ENCODE measurements at places on chromosomes 3 and 15.

DNA sequence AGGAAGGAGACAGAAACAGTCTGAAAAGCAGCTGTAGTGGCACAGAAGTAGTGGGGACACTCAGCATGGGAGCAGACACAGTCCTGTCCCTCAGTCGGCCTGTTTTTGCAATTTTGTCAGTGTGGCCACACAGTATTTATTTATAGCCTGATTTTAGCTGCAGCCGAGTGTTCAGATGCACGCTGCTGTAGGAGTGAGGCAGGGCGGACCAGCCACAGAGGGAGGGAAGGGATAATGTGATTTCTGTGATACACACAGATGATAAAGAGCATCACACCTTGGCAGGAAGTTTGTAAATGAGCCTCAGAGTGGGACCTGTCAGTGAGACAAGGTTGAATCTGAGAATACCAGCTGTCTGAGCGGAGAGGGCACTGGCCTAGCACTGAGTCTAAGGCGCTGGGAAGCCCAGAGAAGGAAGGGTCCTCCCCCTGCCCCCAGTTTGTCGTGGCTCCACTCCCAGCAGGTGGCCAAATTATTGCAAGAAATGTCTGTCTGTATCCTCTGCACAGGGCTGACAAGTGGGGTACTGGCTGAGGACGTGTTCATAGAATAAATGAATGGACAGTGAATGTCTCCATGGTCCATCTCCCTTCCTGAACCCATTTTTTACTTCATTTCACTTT is 3.8 kb downstream of the PSTPIP1 start:
- DNase-seq = no peak

- no peak for DNase-seq
Observed at GRCh38 chr3:13518516-13518953, 30.4 kb upstream of the FBLN2 start.

DNA sequence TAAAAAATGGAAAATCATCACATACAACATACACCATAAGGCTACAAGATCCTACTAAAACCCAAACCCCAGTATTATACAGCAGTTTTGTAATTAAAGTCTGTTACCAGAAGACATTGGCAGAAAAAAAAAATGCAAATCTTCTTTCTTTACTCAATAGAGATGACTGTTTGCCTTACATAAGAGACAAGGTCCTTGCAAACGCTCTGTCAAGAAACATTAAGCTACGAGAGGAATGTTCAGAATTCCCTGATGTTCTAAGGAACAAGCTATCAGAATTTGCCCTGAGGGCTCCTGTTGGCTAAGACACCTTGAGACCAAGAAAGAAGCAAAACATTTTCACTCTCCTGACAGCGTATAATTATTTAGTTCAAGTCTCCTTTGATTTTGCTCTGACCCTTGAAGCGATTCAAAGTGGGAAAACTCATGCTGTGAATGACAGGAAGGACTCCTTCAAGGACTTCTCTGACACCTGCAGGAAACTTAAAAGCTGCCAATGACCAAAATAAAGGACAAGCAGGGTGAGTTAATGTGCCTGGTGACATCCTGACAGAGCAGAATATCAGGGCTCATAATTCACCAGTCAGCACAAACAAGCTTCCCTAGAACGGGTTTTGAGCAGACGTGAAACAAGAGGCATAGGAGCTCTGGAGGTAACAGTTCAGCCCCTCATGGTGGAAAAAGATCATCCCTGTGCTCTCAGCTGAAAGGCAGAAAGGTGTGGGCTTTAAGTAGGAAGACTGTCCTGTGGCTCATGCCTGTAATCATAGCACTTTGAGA is 2.5 kb downstream of the SCAMP2 start:
- no peak for DNase-seq

- no peak for DNase-seq
Observed at GRCh38 chr3:73258057-73258456, 196.6 kb downstream of the EBLN2 start.

DNA sequence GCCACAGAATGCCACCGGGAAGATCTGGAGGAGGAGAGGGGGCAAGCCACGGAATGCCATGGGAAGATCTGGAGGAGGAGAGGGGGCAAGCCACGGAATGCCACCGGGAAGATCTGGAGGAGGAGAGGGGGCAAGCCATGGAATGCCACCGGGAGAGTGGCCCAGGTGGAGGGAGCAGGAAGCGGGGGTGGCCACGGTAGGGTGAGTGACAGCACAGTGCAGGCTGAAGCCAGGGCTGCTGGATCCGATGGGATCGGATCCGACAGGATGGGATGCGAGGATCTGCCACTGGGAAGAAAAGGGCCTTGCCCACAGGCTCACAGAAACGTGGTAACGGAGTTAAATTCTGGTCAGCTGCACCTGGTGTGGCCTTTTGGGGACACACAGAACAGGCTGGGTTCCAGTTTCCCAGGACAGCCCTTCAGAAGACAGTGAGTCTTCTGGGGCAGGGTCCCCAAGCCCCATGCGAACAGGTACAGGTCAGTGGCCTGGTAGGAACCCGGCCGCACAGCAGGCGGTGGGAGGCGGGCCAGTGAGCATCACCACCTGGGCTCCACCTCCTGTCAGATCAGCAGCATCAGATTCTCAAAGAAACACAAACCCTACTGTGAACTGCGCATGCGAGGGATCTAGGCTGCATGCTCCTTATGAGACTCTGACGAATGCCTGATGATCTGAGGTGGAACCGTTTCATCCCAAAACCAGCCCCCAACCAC is 58.8 kb downstream of the XXYLT1 start:
- no peak for DNase-seq

- no peak for DNase-seq
Observed at GRCh38 chr3:194206320-194206719, 70.4 kb downstream of the HES1 start.

GRCh38 chr15:29309139-29309538 is 39.5 kb upstream of the NSMCE3 start:
- no peak for DNase-seq

DNA sequence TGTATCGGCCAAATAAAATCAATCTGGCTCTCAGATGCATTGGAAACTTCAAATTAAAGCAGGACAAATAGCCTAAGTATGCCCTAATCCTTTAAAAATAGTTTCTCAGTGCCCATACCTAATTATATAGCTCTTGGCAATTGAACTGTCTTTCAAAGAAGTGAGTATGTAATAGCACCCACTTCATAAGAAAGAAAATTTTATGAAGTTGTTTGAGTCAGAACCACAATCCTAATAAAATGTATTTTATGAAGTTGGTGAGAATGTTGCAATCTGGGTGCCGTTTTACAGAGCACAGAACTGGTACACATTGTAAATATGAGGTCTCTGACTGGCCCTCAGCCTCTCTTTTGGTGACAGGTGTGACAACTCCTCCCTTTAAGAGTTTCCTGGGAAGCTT is 45.4 kb downstream of the EPHB1 start:
- no peak for DNase-seq

DNA sequence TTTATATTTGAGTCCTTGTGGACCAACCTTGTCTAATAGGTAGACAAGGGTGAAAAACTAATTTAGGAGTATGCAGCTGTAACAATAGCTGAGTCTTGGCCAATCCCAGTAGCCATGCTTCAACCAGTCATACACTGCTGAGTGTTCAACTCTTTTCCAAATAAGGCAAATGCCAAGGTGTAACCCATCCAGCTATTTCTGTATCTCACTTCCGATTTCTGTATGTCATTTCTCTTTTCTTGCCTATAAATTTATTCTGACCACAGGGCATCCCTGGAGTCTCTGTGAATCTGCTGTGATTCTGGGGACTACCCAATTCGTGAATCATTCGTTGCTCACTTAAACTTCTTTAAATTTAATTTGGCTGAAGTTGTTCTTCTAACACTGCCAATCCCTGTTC is 93.2 kb downstream of the MAGI1 start:
- no peak for DNase-seq

DNA sequence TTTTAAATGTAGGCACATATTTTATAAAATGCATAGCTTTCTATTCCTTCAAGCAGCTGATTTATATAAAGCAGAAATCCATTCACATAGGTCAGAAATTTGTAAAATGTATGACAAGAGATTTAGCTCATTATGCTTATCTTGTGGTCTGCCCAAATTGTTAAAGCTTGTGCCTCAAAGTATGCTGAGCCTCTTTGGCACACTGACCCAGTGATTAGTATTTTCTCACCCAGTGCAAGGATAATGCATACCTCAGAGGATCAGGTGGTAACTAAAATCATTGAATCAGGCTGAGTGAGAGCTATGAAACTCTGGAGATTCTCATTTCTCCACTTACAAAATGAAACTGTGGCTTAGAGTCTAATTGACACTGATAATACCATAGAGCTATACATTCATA is 533.3 kb downstream of the FGF12 start:
- no peak for DNase-seq

GRCh38 chr3:66010348-66010738 is 28.4 kb downstream of the MAGI1 start:
- no peak for DNase-seq

DNA sequence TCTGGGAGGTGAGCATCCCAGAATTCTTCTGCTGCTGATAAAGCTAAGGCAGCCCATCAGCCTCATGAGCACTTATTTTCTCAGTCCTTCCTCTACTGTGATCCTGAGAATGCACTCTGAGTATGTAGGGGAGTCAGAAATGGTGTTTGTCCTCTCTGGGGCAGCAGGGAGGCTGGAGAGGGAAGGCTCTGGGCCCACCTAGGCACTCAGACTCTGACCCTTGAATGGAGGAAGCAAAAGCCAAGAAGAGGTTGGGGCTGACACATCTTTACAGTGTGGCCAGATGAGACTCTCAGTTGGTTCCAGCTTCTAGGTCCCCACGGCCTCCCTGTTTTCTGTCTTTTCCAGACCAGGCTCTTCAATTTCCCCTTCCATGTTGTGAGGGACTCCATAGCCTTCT is 36.1 kb upstream of the BLM start:
- DNase-seq = no peak

GRCh38 chr3:184295771-184296170 is 3.3 kb upstream of the PSMD2 start:
- DNase-seq = no peak

DNA sequence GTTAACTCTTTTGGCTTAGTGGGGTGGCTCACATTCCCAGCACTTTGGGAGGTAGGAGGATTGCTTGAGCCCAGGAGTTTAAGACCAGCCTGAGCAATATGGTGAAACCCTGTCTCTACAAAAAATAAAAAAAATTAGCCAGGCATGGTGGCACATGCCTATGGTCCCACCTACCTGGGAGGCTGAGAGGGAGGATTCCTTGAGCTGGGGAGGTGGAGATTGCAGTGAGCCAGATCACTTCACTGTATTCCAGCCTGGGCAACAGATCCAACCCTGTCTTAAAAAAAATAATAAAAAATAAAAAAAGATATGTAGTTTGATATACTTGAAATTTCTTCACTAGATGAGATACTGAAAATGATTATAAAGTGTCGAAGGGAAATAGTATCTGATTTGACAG is 178.8 kb downstream of the TCF12 start:
- DNase-seq = no peak

- DNase-seq = no peak
Observed at GRCh38 chr3:185532901-185533300, 19.5 kb downstream of the LIPH start.

DNA sequence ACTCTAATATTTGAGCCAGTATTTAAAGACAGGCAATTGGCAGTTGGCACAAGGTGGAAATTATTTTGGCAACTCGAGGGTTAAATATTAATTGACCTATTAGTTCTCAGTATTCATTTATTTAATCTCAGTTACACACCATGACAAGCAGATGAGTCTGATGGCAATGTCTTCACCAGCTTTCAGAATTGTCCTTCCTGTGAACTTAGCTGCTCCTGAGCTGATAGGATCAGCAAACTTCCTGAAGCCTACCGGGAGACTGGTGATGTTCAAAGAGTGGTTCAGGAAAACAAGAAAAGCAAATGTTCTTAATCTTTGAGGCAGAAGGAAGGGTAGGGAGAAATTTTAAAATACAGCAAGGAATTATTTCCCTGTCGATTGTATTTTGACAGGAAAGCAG is 522.2 kb downstream of the SOX2 start:
- no peak for DNase-seq

DNA sequence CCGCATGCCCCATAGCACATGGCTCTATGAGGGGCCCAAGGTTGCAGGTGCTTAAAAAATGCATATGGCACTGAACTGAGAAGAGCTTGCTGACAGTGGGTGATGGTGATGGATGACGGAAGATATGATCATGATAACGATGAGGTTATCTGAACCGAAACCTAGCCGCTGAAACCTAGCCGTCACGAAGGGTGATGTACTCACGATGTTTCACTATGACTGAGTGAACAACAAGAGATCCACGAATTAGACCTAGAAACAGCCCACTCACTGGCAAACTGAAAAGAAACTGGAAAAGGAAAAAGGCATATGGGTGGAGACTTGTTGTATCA is 57.6 kb upstream of the BCL6 start:
- peak; percentile 52 for DNase-seq

GRCh38 chr15:86101818-86102217 is 22.1 kb downstream of the AGBL1 start:
- DNase-seq = no peak

DNA sequence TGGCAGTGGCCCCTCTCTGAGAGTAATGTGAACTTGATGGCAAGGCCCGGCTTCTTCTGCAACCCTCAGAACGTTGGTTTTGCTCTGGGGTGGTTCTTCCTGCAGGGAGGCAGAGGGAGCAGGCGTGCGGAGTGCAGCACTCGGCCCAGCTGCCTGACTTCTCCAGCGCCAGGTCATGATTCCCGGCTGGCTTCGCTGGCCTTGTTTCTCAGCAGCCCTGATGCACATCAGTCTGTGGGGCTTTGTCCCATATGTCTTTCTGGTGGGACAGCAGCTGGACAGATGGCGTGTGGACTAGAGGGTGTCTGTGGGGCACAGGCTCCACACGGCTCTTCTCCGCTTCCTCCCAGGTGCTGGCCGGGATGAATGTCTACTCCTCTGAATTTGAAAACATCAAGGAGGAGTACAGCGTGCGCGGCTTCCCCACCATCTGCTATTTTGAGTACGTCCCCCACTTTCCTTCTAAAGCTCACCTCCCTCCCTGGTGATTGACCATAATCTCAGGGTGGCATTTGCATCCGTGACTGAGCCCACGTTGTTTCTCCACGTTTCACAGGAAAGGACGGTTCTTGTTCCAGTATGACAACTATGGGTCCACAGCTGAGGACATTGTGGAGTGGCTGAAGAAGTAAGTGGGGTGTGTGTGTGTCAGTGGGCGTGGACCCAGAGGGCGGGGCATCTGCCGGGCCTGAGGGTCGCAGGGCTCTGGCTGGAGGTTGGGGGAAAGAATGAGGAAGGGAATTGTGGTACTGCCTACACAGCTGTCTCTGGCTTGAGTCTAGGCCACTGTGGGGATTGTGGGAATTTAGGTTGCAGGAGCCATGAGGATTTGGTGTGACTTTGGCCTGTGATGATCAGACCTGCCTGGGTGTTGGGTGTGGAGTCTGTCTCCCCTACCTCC is 57.1 kb downstream of the PDIA5 start:
- no peak for DNase-seq

DNA sequence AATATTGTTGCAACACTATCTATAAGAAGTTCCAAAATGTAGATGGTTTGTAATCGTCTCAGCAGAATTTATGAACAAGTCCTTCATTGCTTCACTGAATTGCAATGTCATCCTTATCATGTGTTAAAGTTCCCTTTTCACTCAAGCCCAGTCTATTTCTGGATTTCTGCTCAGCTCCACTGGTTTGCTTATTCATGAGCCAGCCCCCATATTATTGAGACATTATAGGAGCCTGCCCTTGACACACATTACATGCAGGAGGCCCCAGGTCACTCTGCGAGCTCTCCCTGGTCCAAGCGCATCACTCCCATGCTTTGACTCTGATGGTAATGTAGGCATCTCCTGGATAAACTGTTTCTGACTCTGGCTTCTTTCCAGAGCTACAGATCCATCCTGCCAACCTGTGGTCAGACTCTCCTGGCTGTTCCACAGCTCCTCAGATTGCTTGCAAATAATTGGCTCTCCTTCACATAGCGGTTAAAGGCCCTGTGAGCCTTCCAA is 56.9 kb downstream of the ABTB1 start:
- DNase-seq = no peak

GRCh38 chr3:30426293-30426993 is 180.0 kb upstream of the TGFBR2 start:
- DNase-seq = no peak

Measured in stimulated activated CD4-positive, alpha-beta T cell treated with anti-CD3 and anti-CD28 coated beads, Interleukin-4, amount 100 ng/mL, for 1 hour (primary cell).